Gastrocnemius medialis (tissue), 4 donors: ENCODE measurements at places on chromosomes 13 and 19.

- no peak overlapping the region for H3K27ac ChIP-seq
- no peaks in the 10 kb centered on the region for H3K36me3 ChIP-seq
- no peaks in the 10 kb centered on the region for H3K4me1 ChIP-seq
- no peak overlapping the region for H3K4me3 ChIP-seq
Observed at GRCh38 chr13:98613591-98613990, 36.7 kb upstream of the STK24 start.

GRCh38 chr13:35278917-35279316, 197.6 kb downstream of the MAB21L1 start:
- H3K36me3 ChIP-seq, result no peaks in the 10 kb centered on the region
- H3K27me3 ChIP-seq, result no peaks in the 10 kb centered on the region
- DNase-seq, result no peak
- H3K4me1 ChIP-seq, result no peaks in the 10 kb centered on the region
- H3K27ac ChIP-seq, result no peak overlapping the region
- H3K4me3 ChIP-seq, result no peak overlapping the region

DNA sequence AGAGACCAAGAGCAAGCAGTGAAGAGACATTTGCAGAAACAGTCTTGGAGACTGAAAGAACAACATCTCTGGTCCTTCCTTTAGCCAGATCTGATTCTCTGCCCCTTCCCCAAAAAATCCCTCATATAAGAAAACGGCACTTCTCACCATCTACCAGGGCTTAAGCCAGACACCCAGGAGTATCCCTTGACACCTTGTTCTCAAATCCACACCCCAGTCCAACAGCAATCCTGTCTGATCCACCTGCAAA, 1.7 kb upstream of the PLEKHG2 start:
- peak overlapping the region; percentile 100 for H3K27ac ChIP-seq
- H3K27me3 ChIP-seq, result no peaks in the 10 kb centered on the region
- no peak for DNase-seq
- H3K36me3 ChIP-seq, result peaks cover 6% of the 10 kb centered on the region
- peaks cover 23% of the 10 kb centered on the region for H3K4me1 ChIP-seq

GRCh38 chr19:29188289-29189032, 24.5 kb downstream of the UQCRFS1 start:
- H3K36me3 ChIP-seq, result no peaks in the 10 kb centered on the region
- no peak for DNase-seq
- no peaks in the 10 kb centered on the region for H3K4me1 ChIP-seq
- no peaks in the 10 kb centered on the region for H3K27me3 ChIP-seq
- no peak overlapping the region for H3K27ac ChIP-seq
